ENCODE measurements at places on chromosomes 11 and 22.

DNA sequence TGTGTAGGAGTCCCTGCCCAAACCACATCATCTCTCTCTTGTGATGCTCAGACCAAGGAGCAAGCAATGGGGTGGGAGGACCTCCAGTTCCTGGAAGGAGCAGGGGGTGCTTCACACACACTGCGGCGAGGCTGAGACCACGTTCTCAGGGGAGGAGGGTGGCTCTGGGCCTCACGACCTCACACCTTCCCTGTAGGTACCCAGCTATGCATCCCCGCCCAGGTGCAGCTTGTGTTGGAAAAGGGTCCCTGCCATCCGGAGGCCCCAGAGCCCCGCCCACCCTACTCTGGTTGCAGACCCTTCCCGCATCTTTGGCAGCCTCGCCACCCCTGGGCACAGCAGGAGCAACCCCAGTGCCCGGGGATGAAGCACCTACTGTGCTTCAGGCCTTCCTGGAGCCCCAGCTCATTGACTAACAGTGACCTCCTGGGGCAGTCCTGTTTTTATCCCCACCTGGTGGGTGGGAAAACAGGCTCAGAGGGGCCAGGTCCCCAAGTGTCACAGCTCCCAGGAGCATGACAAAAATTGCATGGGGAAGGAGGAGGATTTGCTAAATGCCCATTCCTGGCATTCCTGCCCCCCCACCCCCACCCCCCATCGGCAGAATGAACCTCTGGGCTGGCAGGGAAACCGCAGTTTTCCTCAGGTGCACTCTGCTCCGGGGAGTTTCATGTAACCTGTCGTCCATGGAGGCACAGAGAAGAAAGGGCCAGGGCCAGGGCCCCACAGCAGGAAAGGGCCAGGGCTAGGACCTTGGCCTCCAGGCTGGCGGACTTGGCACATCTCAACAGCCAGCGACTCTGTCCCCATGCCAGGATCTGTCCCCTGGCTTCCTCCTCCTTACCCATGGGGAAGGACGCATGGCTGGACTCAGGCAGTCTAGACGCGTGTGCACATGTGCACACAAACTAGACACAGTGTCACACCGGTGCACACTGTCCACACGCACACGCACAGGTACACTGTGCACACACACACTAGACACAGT lies 81.0 kb downstream of the IGLL1 start:
- H3K4me3 ChIP-seq, result no peak overlapping the region
- peaks cover 10% of the 10 kb centered on the region for H3K27me3 ChIP-seq
- no peak overlapping the region for H3K27ac ChIP-seq
- DNase-seq, result no peak
- H3K4me1 ChIP-seq, result no peaks in the 10 kb centered on the region

DNA sequence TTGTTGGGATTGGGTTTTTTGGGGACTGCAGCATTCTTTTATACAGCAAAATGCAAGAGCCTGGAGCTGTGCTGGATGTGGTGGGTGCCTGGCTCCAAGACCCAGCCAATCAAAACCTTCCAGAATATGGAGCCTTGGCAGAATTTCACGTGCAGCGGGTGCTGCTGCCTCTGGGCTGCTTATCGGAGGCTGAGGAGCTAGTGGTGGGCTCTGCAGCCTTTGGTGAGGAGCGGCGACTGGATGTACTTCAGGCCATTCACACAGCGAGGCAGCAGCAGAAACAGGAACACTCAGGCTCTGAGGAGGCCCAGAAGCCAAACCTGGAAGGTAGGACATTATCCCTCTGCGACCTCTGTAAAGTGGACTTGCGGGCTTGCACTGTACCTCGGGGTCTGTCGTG lies 5.6 kb downstream of the PEX26 start:
- DNase-seq, result no peak
- peaks cover 15% of the 10 kb centered on the region for H3K4me1 ChIP-seq
- peaks cover 34% of the 10 kb centered on the region for H3K36me3 ChIP-seq
- no peak overlapping the region for H3K27ac ChIP-seq

- H3K4me1 ChIP-seq, result peaks cover 15% of the 10 kb centered on the region
- no peaks in the 10 kb centered on the region for H3K27me3 ChIP-seq
- no peak overlapping the region for H3K27ac ChIP-seq
- H3K36me3 ChIP-seq, result peaks cover 2% of the 10 kb centered on the region
Observed at GRCh38 chr11:95904009-95904650, 19.8 kb downstream of the MTMR2 start.

DNA sequence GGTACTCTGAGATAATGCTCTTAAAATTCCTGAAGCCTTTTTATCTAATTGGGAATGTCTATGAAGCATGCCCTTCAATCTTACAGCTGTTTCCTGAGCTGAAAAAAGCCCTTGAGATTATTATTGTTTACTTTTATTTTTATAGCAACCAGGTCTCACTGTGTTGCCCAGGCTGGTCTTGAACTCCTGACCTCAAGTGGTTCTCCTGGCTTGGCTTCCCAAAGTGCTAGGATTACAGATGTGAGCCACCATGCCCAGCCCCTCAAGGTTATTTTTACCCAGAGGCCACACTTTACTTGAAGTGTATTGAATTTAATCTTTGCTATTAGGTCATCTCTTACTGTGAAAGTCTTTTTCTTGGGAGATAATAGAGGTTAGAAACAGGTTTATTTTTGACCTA lies 7.0 kb upstream of the SWAP70 start:
- H3K36me3 ChIP-seq, result no peaks in the 10 kb centered on the region
- H3K4me1 ChIP-seq, result peaks cover 15% of the 10 kb centered on the region
- no peak overlapping the region for H3K4me3 ChIP-seq
- no peaks in the 10 kb centered on the region for H3K27me3 ChIP-seq
- DNase-seq, result peak; percentile 19

All from osteocyte (in vitro differentiated cells).